ENCODE measurements at places on chromosomes 12 and 14. TPM values are rescaled to one million over a fixed set of nuclear protein-coding genes. Genes with fewer than 3 reads are reported as not detected.

Gene PAH
- not detected for total RNA-seq

DNA sequence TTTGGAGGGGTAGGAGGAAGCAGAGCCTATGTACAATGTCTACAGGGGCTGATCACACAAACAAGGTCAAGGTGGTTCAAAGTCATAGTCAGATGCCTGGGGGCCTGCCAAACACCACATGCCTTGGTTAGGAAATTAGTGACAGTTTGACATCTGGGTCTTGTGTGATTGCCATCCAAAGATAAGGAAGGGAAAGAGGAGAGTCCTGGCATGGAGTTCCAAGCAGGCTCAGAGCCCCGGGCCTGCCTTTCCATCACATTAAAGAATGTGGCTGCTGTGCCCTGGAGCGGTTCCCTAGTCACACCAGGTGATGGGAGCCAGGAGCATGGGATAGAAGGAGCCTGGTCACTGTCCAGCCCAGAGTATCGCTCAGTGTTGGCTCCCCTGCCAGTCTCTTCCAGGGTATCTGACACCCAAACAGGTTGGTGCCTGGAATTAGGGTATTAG lies 53.6 kb upstream of the BCL2L14 start:
- DNase-seq: peak; percentile 63

- DNase-seq: peak; percentile 85
Observed at GRCh38 chr12:75977952-75978671, 53.5 kb downstream of the PHLDA1 start.

- DNase-seq: no peak
Observed at GRCh38 chr14:77002335-77002734, 26.2 kb downstream of the IRF2BPL start.

Gene MYH6
- total RNA-seq: 0.14 TPM

Gene FAM161B
- total RNA-seq: 1.2 TPM

DNA sequence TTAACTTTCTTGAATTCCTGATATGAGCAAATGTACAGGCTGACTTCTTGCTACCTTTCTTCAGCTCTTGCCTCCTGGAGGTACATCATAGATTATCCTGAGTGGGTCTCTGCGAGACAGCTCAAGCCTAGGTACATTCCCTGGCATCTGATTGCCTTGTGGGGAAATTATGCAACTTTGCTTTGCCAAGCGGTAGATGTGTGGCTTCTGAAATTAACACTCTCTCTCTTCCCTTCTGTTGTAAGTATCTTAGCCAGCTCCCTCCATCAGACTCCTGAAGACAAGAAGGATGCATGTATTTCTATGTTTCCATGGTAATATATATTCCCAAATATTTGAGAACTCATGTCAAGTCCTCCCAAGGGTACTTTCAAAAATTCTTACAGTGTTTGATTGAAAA lies 16.2 kb upstream of the SLC16A7 start:
- no peak for DNase-seq

Gene TBX5
- total RNA-seq: not detected

DNA sequence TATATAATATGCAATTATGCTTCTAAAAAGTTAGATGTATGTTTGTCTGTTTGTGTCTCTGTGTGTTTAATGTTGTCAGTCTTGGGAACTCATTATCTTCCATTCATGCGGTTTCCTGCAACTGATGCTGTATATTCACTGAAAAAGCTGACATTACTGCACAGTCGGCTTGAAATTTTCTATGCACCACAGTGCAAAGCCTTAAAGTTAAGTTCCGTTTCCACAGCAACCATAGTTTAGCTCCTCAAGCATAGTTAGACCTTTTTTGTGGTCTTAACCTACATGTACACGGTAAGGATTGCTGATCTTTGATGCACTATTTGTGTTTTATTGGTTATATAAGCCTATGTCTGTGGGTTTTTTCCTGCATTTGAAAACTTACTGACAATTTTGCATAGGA lies 309.4 kb downstream of the KCNC2 start:
- no peak for DNase-seq

DNA sequence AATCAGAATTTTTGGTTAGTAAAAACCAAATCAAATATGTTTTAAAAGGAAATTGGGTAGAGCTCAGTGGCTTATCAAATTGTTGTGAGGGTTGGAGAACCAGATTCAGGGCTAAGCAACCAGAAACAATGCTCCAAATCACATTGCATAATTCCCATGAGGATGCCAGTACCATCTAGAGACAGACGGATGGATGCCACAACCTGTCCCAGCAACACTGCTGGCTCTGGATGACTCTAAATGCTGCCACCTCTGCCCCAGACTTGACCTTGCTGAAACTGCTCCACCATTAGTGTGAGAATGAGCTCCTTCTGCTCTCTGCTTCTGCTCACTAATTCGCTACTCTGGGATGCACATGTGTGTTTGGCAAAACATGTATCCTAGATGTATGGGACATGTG lies 43.9 kb downstream of the FRS2 start:
- DNase-seq: no peak

Gene KCNH3
- total RNA-seq: 3.3 TPM

- DNase-seq: no peak
Observed at GRCh38 chr12:44433659-44434058, 442.5 kb downstream of the NELL2 start.

Gene HCAR1
- total RNA-seq: 0.67 TPM

- no peak for DNase-seq
Observed at GRCh38 chr12:95611676-95612309, 60.5 kb upstream of the USP44 start.

GRCh38 chr14:59085207-59085739 lies 103.2 kb upstream of the DAAM1 start:
- DNase-seq: no peak

GRCh38 chr12:58728397-58728796 lies 191.9 kb downstream of the LRIG3 start:
- no peak for DNase-seq

- DNase-seq: no peak
Observed at GRCh38 chr12:2986876-2987275, 27.7 kb downstream of the TEAD4 start.

GRCh38 chr12:58298803-58299202 lies 357.4 kb downstream of the ATP23 start:
- no peak for DNase-seq

DNA sequence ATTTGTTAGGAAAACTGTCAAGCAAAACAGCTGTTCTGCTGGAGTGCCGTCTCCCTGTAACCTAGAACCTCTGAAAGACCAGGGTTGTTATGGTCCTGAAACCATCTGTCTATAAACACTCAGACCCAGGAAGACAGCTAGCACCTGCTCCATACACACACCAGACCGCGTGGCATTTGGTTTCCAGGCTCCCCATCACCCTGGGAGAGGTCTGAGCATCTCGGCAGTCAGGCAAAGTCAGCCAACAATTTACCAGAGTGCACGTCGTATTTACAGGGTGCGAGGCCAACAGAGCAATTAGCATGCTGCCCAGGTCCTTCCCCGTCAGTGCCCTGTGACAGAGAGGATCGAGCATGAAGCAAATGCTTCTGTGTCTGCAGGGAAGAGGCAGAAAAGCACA lies 272.5 kb downstream of the SLC15A4 start:
- DNase-seq: no peak

DNA sequence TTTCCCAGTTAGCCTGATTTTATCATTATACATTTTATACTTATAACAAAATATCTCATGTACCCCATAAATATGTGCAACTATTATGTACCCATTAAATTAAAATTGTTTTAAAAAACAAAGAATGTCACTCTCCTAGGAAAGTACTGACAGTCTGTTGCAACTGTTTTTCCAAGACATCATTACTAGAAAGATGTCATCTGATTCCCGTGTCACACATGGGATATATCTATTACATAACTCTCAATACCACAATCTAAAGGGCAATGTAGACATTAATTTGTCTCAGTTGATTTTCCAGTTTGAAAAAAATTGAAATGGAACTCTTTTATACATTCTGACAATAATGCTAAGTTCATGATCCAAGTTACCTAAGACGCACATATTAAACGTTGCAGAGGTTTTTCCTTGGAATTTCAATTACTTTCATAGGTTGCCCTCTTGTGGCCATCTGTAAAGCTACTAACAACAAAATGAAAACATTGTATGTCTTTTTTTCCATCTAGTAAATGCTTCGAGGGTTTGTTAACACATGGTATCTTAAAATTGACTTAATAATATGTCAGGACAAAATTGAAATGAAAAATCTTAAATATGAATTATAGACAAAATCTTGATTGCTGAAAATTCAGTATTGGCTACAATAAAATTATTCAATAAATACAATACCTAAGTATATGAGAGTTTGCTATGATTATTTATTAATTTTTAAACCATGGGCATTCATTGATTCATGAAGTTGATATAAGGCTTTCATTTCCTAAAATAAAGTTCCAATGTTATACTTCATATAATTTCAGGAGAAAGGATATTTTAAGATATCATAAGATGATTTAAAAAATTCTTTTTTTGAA lies 131.6 kb downstream of the PPFIA2 start:
- no peak for DNase-seq

DNA sequence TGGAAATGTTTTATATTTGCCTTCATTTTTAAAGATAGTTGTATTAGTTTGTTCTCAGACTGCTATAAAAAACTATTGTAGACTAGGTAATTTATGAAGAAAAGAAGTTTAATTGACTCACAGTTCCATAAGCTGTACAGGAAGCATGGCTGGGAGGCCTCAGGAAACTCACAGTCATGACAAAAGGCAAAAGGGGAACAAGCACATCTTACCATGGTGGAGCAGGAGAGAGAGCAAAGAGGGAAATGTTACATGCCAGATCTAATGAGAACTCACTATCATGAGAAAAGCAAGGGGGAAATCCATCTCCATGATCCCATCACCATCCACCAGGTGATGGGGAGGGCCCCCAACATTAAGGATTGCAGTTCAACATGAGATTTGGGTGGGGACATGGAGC lies 35.5 kb upstream of the UNC79 start:
- no peak for DNase-seq

All from activated CD4-positive, alpha-beta T cell treated with anti-CD3 and anti-CD28 coated beads for 36 hours (primary cell).